ENCODE measurements at places on chromosomes 5 and 9. TPM values are rescaled to one million over a fixed set of nuclear protein-coding genes. Genes with fewer than 3 reads are reported as not detected.

GRCh38 chr5:134095887-134096589 lies 18.4 kb upstream of the TCF7 start:
- DNase-seq: no peak

GRCh38 chr5:160463740-160464465 lies 42.2 kb downstream of the PTTG1 start:
- no peak for DNase-seq

DNA sequence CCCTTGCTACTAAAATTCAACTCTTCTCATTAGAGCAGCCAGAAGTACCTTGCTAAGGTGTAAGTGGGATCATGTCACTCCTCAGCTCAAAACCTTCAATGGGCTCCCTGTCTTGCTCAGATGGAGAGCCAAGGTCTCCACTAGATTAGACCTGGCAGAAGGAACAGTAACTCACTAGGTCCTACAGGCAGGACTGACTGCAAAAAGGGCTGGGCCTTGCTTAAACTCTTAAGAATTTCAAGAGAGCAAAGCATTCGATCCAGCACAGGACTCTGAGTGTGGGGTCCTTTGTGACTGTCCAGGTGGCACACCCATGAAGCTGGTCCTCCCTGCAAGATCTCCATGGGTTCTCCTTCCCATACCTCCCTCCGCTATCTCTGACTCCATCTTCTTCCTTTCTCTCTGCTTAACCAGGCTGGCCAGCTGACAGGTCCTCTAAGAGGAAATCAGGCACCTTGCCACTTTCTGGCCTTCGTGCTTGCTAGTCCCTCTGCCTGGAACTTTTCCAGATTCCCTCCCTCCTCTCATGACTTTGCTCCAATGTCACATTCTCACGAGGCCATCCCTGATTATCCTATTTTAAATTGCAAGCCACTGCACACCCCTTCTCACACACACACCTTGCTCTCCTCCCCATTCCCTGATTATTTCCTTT lies 70.2 kb downstream of the BASP1 start:
- no peak for DNase-seq

GRCh38 chr5:159186319-159186718 lies 23.0 kb downstream of the RNF145 start:
- no peak for DNase-seq

DNA sequence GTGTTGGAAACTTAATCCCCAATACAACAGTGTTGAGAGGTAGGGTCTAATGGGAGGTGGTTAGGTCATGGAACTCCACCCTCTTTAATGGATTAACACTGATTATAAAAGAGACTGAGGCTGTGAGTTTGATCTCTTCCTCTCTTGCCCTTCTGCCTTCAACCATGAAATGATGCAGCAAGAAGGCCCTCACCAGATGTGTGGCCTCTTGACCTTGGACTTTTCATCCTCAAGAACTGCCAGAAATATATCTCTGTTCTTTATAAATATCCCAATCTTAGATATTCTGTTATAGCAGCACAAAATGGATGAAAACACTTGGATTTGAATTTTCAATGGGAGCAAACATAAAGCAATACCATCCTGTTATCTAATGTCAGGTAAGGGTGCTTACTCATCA lies 67.6 kb downstream of the NMUR2 start:
- no peak for DNase-seq

DNA sequence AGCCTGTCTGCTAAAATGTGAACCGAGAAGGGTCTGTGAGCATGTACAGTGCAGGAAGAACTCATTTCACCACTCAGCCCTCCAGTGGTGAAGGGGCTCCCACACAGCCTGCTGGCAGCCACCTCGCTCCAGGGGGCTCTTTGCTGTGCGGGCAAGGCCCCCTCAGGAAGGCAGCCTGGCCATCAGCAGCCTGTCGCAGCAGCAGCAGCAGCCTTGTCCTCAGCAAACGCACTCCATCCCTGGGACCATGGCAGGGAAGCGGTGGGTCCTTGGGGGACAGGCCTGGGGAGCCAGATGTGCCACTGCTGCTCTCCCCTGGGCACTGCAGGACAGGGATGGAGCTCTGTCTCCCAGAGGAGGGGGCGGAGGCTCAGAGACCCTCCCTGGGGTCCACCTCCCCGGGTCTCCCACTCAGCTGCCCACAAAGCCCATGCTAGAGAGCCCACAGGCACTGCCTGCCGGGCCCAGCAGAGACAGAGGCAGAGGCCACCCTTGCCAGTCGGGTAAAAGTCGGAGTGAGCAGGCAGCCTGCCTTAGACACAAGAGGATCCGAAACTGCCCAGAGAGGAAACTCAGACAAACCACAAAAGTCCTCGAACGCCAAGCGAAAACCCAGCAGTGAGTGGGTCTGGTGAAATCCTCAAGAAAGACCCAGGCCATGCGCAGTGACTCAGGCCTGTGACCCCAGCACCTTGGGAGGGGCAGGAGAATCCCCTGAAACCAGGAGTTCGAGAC lies 8.0 kb downstream of the BRD3 start:
- DNase-seq: peak; percentile 24

DNA sequence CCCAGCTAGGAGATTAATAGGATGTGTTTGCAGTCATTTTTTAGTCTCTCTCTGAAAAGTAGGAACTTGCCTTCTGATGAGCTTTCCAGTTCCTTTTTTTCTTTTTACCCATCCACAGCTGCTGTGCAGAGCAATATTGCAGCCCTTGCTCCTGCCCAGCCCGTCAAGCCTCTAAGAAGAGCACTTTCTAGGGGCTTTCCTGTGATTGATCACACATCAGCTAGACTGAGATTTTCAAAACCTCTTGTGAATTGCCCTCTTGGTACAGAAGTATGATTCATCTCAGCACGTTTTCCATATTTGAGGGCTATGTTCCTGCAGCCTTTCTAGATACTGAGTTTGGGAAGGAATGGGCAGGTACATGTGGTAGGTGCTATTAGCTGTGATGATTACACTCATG lies 93.9 kb downstream of the GALNT10 start:
- DNase-seq: no peak

DNA sequence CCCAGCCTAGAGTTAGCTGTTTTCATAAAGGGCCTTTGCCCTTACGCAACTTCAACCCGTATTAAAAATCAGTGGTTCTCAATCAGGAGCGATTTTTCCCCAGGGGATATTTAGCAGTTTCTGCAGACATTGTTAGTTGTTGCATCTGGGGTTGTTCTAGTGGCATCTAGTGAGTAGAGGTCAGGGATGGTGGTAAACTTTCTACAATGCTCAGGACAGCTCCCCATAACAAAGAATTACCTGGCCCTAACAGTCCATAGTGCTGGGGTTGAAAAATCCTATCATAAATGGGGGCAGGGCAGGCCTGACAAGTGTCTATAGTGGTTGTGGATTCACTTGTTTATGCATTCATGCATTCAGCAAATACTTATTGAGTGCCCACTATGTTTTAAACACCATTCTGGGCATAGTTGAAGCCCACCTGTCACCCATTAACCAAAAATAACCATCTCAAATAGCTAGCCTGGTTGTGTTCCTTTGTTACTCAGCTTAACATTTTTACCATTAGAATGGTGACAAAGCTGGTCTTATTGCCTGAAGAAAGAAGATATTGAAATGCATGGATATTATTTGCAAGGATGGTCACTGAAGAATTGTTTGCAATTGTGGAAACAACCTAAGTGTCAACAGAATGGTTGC lies 15.9 kb upstream of the FGF1 start:
- DNase-seq: no peak

- DNase-seq: no peak
Measured at GRCh38 chr5:126100767-126101166, 322.4 kb upstream of the GRAMD2B start.

DNA sequence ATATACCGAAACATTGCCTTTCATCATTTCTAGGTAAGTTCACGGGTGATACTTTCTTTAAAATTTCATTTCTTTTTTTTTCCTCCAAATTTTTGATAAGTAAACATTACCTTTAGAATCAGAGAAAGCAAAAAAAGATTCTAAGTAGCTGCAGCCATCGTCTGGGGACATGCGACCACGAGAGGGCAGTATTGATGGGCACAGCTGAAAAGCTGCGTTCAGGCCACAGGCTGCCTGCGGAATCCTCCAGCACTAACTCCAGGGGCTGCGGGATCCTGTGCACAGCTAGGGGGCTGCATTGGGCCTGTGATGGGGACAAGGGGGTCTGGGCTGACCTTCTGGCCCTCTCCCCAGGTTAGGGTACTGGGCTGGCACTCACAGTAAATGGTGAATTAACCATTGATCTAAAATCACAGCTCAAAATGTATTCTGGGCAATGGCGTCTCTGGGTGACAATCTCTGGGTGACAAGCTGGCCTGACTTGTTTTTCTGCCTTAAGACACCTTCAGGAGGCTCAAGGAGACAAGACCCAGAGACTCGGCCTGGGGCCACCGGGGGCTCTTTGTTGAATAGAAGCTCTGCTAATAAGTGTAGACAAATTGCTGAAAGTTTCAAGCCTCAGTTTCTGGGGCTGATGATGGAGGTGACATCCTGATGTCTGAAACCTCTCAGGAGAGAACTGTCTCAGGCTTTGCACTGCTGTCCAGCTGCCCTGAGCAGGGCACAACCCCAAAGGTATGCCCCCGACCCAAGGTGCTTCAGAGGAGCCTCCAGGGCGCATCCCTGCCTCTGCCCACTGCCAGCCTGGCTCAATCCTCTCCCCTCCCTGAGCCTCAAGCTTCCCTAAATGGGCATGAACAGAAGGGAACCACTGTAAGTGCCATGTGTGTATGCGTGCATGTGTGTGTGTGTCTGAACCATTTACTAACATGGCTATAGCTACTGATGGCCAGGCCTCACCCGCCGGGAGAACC lies 44.3 kb upstream of the SARDH start:
- DNase-seq: peak; percentile 81

DNA sequence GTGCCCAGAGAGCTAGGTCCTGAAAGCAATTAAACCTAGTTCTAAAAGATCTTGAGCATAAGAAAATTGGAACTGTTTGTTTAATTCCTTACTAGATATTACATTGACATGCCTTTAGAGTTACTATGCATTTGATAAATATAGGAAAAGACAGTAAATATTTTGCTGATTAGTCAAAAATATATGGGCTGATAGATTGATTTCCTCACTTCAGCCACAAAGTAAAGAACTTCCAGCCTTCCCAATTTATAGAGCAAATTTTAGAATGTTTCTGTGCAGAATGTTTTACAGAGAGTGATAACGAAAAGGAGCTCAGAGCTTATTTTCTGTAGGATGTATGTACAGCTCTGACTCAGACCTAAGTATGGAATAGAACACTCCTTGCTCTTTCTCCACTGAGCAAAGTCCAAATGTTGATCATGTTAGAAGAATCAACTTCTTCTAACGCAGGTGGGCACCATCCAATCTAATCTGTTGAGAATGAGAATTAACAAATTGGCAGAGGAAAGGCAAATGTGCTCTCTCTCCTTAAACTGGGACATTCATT lies 72.9 kb upstream of the PAM start:
- DNase-seq: no peak

- DNase-seq: no peak
Measured at GRCh38 chr5:160009591-160009989, 651 bp downstream of the TTC1 start.

DNA sequence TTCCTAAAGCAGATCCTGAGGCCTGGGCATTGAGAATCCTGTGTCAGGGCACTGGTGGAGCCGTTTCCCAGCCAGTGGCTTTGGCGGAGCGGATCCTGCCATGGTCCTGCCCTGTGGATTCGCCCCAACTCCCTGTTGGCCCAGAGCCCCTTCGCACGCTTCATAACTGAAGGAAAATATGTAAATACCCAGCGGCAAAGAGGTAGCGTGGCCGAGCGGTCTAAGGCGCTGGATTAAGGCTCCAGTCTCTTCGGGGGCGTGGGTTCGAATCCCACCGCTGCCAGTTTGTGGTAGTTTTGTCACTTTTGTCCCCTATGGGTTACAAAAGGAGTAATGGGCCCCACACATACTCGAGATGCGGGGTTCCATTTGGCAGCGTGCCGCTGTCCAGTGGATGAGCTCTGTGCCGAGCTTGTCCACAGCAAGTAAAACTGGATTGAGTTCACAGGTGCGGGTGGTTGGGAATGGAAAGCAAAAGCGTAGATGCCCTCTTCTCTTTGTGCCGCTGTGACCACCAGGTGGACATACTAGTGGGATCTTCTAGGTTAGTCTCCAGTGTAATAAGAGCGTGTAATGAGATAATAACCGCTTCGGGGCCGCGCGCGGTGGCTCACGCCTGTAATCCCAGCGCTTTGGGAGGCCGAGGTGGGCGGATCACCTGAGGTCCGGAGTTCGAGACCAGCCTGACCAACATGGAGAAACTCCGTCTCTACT lies 17.3 kb downstream of the TRIM7 start:
- peak; percentile 87 for DNase-seq

DNA sequence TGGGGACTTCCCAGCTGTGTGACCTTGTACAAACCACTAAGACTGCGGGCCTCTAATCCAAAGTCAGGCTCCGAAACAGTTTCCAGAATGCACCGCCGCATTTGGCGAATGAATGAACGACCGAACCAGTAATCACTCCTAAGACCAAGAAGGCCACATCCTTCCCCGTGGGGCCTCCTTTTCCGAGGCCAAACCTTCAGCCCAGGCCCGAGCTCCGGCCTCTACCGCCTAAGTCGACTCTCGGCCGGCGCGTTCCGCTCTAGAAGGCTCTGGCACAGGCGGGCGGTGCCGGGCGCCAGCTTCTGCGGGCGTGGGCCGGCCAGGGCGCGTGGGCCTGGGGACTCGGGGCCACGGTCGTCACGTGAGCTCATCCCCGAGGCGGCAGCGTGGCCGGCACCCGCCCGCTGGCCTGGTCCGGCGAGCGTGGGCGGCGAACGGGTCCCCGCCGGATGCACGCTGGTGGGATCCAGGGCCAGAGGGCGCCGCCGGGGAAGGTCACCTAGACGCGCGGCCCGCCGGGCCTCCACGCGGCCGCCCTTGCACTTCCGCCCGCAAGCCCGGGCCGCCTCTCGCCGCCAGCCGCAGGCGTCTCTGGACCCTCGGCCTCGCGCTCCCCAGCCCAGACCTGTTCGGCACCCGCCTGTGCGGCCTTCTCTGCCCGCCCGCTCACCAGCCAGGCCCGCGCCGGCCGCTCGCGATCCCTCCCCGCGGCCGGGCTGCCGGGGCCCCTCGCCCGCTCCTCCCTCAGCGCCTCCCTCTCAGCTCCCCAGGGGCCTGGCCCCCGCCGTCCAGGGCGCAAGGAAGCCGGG lies 754 bp downstream of the VDAC1 start:
- DNase-seq: no peak

- no peak for DNase-seq
Measured at GRCh38 chr9:22423566-22423965, 23.1 kb upstream of the DMRTA1 start.

DNA sequence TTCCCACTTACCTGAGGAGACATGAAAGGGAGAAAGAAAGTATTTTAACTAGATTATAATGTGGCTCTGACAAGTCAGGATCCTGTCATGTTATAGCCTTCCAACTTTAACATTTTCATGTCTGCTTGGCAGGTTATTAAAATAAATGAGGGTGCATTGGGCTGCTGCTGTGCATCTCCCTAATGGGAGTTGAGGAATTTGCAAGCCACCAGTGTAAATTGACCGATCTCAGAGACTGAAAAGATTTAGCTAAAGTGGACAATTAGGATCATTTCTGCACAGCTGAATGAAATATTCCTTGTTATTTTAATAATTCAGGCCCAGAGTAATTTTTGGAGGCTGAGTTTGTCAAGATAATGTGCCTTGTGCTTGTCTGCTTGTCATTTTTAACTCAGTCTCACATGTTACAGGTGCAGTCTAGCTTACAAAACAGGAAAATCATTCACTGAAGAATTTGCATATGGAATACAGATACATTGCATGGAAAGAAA lies 366.3 kb upstream of the ADAMTS16 start:
- no peak for DNase-seq

- no peak for DNase-seq
Measured at GRCh38 chr5:140258016-140258415, 44.9 kb downstream of the PFDN1 start.

The SLC6A3 gene
- 0.61 TPM for total RNA-seq

The OR2V1 gene
- not detected for total RNA-seq

The OR1J2 gene
- total RNA-seq: not detected

The SPINK5 gene
- total RNA-seq: 6.0 TPM

The PCDHA2 gene
- 0.20 TPM for total RNA-seq

The NUTM2G gene
- 0.57 TPM for total RNA-seq

The ACSL6 gene
- 1.6 TPM for total RNA-seq

The CCL27 gene
- 0.28 TPM for total RNA-seq

All from H9 (cell line).